ENCODE measurements at places on chromosomes 4 and X.

- DNase-seq = no peak
These were observed 105.5 kb downstream of the SORCS2 start for GRCh38 chr4:7297881-7298280.

DNA sequence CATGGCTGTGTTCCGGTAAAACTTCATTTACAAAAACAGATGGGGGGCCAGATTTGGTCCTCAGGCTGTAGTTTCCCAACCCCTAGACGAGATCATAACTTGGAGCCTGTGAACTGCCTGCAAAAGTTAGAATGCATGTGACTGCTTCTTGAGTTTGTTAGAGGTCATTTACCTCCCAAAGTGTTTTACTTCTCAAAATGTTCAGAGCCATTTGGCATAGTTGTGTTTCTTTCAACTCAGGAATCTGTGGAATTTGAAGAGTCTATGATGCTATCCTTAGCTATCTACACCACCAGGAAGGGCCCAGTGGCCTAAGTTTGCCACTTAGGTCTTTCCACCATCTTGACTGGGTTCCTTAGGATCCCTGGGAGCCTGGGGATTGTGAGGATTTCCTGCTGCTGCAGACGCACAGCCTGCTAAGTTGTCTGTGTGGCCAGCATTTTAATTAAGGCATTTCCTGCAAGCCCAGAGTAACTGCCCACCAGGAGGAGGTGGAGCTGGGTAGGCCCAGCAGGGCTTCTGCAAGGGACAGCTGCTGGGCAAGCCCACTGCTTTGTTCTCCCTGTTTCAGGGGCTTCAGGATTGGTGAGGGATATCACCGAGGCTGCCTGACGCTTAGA is 53.1 kb downstream of the CCNI start:
- no peak for DNase-seq

GRCh38 chrX:102067966-102068723 is 57.3 kb upstream of the TCEAL2 start:
- DNase-seq = no peak

GRCh38 chr4:47287735-47288134 is 175.8 kb downstream of the COMMD8 start:
- DNase-seq = no peak

- no peak for DNase-seq
These were observed 299.2 kb downstream of the IDS start for GRCh38 chrX:149205937-149206336.

GRCh38 chrX:154719132-154719675 is 31.7 kb downstream of the GAB3 start:
- DNase-seq = no peak

DNA sequence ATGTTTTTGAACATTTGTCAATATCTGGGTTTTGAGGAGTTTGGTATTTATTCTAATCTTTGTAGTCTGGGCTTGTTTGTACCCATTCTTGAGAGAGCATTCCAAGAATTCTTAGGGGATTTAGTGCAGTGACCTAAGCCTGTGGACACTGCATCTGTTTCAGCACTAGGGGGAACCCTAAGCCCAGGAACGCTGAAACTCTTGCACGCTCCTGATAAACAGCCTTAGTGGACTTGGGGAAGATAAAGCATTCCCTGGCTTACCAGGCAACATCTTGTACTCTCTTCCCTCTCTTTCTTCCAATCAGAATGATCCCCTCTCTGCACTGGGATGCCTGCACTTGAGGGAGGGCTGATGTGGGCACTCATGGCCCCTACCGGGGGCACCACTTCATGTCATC is 654.9 kb upstream of the HTR2C start:
- DNase-seq = no peak

- no peak for DNase-seq
These were observed 112.2 kb downstream of the NAA11 start for GRCh38 chr4:79213702-79214101.

- DNase-seq = no peak
These were observed 190.4 kb downstream of the GABRB1 start for GRCh38 chr4:47221721-47222120.

GRCh38 chrX:139483699-139484098 is 46.8 kb upstream of the F9 start:
- no peak for DNase-seq

DNA sequence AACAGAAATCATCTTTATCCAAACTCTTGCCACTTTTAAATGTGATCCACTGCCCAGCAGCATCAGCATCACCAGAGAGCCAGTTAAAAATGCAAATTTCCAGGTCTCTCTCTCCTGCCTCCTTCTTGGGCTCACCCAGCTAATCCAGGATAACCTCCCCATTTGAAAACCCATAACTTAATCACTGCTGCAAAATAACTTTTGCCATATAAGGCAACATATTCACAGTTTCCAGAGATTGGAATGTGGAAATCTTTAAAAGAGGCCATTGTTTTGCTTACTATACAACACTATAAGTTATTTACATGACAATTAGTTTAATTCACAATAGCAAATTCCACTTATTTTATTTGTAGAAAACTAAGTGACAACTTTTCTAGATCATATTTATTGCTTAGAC is 4.8 kb upstream of the EXOSC9 start:
- no peak for DNase-seq

GRCh38 chr4:151014521-151015458 is at the start of gene LRBA:
LRBA (minus strand) TSS chr4:151015284; CDS start chr4:151014642, 642 bp downstream.
- DNase-seq = peak; percentile 64

- DNase-seq = no peak
These were observed 337.1 kb upstream of the CTSO start for GRCh38 chr4:156290811-156291210.

DNA sequence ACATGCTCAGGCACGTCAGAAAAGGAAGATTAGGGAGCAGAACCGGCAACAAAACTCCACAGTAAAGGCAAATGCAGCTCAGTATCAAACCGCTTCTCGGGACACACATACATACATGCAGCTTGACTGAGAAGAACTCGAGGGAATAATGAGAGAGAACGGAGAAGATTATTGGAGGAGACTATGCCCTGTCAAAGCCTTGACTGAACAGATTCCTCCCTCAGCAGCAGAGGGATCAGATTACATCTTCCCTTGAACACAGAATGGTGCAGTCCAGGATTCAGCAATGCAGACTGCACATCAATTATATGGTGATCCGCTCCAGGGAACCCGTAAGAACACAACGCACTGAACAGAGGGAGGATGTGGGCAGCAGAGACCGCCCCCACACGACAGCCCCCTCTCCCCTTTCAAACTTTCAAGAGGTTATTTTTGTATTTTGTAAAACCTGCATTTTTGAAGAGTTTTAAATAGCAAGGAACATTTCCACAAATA is 183.2 kb downstream of the FBXW7 start:
- DNase-seq = no peak

DNA sequence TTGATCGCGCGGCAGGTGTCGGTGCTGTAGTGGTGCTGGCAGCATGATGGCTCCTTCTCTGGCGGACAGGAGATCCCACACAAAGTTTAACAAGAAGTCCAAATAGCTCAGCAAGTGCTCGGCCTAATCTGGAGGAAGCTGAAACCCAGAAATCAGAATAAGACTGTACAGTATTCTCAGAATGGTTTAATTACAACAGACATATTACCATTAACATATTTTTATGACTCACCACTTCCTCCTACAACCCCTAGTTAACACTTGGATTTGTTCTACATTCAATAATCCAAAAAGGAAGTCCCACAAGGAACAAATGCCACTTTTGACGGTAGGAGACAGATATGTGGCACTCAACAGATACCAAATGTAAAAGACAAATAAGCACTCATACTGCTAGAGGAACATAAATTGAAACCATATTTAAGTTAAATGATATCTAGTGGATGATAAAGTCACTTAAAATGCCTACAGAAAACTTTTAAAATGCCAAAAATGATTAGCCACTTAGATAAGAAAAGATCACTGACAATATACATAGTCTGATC is 91.2 kb downstream of the HUWE1 start:
- no peak for DNase-seq

DNA sequence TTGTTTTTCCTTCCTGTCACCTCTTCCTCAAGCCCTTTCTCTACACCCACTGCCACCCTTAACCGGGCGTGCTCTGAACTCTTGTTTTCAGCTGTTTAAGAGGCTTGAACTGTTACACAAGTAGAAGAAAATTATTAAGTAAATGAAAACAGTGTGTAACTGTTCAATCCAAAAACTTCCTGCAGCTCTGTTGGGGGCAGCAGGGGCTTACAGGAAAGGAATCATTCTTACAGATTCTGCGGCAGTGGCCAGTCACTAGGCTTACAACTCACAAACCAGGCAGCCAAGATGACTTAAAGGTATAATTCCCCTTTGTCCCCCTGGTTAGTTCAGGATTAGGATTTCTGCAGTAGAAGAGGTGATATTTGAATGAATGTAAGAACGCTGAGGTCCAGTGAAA is 70.2 kb upstream of the ETNPPL start:
- no peak for DNase-seq

DNA sequence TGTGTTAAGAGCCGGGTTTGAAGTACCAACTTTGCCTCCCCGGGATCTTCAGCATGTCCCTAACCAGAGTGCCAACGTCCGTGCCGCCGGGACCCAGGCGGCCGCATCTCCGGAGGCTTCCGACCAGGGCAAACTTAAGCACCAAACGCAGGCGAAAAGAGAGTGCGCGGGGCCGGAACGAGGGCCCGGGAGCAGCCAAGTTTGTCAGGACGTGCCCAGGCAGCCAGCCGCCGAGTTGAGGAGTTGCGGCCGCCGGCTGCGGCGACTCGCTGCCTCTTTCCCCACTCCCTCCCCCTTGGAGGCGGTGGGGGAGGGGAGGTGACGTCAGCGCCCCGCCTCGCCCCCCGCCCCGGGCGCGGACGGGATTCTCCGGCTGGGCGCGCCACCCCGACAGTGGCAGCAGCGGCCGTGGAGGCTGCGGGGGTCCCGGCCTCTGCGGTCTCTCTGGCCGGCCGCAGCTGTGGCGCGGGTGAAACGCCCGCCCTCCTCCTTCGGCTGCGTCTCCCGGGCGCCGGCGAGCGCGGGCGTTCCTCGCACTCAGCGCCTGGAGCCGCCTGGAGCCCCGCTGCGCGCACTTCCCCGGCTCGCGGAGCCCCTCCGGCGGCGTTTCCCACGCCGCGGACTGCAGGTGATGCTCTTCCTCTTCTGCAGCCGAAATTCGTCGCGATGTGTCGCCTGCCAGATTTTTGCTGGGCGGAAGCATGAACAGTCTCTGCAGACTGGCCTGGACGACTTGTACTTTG is 2.9 kb upstream of the FAT1 start:
- no peak for DNase-seq

DNA sequence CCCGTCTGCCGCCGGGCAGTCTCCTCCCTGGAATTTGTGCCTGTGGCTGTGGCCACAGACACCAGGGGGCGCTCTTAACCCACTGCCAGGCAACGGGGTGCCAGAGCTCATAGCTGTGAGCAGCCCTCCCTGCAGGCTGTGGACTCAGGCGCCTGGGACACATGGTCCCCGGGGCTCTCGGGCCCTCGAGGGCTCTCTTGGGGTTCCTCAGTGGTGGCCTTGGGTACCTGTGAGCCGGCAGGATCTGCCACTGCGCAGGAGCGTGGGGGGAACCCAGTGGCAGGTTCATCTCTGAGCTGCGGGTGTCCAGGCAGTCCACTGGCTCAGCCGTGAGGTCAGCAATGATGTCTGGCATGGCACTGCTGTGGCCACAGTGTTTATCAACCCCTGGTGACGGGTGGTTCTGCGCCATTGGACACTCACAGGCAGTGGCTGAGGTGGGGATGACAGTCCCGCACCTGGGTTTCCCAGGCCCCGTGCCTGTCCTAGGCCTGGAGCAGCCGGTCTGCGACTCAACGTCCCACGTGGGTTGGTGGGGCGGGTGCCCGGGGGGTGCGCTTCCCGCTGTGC is 37.2 kb downstream of the PCGF3 start:
- DNase-seq = peak; percentile 53

GRCh38 chr4:112318239-112319142 is 21.3 kb downstream of the ALPK1 start:
- no peak for DNase-seq

DNA sequence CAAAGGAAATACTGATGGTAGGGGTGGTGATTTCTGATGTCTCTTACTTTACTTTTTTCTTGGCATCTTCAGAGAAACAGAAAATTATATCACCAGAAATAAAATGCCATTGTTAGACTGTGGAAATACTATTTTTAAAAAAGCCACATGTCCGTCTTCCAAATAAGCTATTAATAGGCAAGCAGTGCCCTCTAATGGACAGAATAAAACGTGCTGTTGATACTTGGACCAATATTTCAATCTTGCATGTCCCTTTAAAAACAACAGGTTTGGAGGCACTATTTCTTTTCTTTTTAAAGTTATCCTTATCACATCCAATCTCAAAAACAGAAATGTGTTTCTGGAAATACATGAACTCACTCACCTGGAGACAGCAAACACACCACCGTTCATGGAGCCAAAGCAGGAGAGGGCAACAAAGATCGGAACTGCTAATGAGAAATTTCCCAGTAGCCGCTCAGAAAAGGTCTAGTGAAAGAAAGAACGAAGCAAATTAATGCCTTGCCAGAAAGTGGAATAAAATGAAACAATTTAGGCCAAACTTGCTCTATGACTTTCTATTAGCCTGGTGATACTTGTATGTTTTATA is 59.2 kb downstream of the SLC7A11 start:
- DNase-seq = no peak

GRCh38 chr4:29142708-29143107 is 1577.5 kb upstream of the PCDH7 start:
- no peak for DNase-seq

GRCh38 chrX:6465756-6466155 is 69.2 kb downstream of the VCX3A start:
- DNase-seq = no peak

DNA sequence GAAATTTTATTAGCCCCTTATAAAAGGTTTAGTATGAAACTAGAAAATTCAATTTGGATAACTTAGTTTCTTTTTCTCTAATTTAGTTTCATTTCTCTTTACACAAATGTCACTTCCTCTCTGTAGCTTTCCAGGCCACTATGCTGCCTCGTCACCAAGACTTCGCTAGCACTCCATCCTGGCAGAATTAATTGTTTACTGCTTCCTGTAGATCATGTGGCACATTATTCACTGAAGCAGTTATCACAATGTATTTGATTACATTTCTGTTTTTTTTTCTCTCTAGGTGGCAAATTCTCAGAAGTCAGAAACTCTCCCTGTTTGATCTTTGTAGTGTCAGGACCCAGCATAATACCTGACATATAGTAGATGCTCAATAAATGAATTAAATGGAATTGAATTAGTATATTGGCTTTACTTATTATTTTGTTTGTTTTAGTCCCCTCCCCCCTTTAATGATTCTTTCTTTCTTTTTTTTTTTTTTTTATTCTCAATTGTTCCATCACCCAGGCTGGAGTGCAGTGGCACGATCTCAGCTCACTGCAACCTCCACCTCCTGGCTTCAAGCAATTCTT is 9.3 kb upstream of the SAT1 start:
- DNase-seq = no peak

DNA sequence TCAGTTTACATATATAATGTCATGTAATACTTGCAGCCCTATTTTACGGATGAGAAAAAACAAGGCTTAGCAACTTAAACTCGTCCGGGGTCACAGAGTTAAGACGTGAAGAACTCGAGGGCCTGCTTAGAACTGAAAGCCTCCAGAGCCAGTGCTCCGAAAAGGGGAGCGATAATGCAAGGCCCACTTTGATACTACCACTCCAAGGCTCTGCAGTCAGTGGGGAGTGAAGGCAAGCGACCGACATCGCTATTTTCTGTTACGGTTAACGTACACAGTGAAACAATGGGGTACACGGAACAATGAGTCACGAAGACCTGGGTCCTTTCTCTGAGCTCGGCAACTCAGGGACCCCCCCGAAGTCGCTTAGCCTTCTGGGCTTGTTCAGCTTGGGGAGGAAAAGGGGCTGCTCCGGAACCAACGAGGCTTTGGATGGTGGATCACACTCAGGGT is 965 bp downstream of the PPA2 start:
- DNase-seq = no peak

GRCh38 chrX:108033890-108034289 is 11.0 kb upstream of the VSIG1 start:
- DNase-seq = no peak

Measured in stimulated activated CD8-positive, alpha-beta memory T cell treated with anti-CD3 and anti-CD28 coated beads, Interleukin-7, amount 100 ng/mL, for 1 hour (primary cell).